ENCODE measurements at places on chromosomes 13 and 19. TPM values are rescaled to one million over a fixed set of nuclear protein-coding genes. Genes with fewer than 3 reads are reported as not detected.

Gene TRPC4
- 0.04 TPM for total RNA-seq

Gene PGLYRP2
- 0.04 TPM for total RNA-seq

Gene PNMA8C
- under 0.01 TPM for total RNA-seq

Gene SMG9
- total RNA-seq: 10.4 TPM

Gene ZNF20
- total RNA-seq: 2.7 TPM

Gene VAV1
- not detected for total RNA-seq

Gene USHBP1
- total RNA-seq: 5.7 TPM

Gene CCNE1
- total RNA-seq: 6.5 TPM

Gene CATSPERD
- not detected for total RNA-seq

Gene SOX1
- not detected for total RNA-seq

Gene ITM2B
- total RNA-seq: 122 TPM

Gene CLEC11A
- 4.0 TPM for total RNA-seq

Gene CBY2
- total RNA-seq: not detected

Gene CYP2A6
- not detected for total RNA-seq

Gene THSD1
- total RNA-seq: 28.1 TPM

Gene GPR18
- total RNA-seq: not detected

Gene FXYD7
- not detected for total RNA-seq

Gene SOX21
- 0.07 TPM for total RNA-seq

Gene LGALS7B
- total RNA-seq: not detected

Gene ATP4B
- total RNA-seq: 0.07 TPM

Data from pulmonary artery endothelial cell (primary cell).